ENCODE measurements at places on chromosomes 6 and 20. TPM values are rescaled to one million over a fixed set of nuclear protein-coding genes. Genes with fewer than 3 reads are reported as not detected.

MEP1A gene
- polyA plus RNA-seq: not detected

KCNK15 gene
- polyA plus RNA-seq: 2.2 TPM

EBF4 gene
- polyA plus RNA-seq: 0.35 TPM

CGA gene
- polyA plus RNA-seq: 0.18 TPM

PSORS1C2 gene
- not detected for polyA plus RNA-seq

LHFPL5 gene
- polyA plus RNA-seq: not detected

OLIG3 gene
- not detected for polyA plus RNA-seq

OR2J3 gene
- polyA plus RNA-seq: not detected

MICA gene
- 81.1 TPM for polyA plus RNA-seq

RBM38 gene
- 3.9 TPM for polyA plus RNA-seq
